ENCODE measurements at places on chromosomes 1 and 21. TPM values are rescaled to one million over a fixed set of nuclear protein-coding genes. Genes with fewer than 3 reads are reported as not detected.

ZBED6 gene
- 20.4 TPM for total RNA-seq

GSTM1 gene
- total RNA-seq = 0.22 TPM

AMY1A gene
- not detected for total RNA-seq

CLCNKA gene
- not detected for total RNA-seq

TRPM2 gene
- total RNA-seq = 1.9 TPM

HHIPL2 gene
- not detected for total RNA-seq

OR2G3 gene
- not detected for total RNA-seq

- peaks cover 30% of the 10 kb centered on the region for H3K4me1 ChIP-seq
- H3K4me3 ChIP-seq = peak overlapping the region; percentile 99
- DNase-seq = no peak
- no peak overlapping the region for H3K27ac ChIP-seq
- H3K27me3 ChIP-seq = no peaks in the 10 kb centered on the region
- H3K36me3 ChIP-seq = peaks cover 25% of the 10 kb centered on the region
Measured at GRCh38 chr1:43651902-43652301, 2.0 kb downstream of the KDM4A start.

DNA sequence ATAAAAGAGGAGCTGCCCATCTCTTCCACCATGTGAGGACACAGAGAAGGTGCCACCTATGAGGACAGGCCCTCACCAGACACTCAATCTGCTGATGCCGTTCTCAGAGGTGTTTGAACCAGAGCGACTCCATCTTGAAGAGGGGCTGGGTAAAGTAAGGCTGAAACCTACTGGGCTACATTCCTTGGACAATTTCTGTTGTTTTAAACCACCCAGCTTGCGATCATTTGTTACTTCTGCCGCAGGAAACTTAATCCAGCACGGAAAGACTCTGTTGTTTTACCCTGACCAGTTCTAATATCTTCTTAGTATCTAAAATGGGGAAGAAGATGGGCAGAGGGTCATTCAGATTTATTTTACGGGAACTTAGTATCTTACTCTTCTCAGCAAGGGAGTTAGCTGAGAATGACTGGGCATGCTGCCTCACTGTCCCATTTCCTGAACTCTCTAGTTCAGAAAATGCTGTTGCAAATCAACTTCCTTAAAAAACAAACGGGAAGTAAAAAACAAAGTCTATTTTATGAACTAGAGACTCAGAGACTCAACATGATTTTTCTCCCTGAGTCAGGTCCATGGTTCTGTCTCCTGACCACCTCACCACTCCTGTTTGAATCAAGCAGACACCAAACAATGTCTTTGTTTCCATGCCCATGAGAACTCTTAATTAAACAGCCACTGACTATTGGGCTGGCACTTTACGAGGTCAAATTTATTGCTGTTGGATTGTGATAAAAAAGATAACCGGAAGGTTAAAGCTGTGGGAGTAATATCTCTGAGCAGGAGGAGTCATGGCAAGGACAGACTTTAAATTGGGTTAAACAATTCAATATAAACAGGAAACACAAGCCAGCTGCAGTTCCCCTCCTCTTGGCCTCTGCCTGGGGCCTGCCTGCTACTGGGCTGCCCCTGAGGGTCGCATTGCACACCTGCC is 23.8 kb upstream of the IFNAR1 start:
- H3K27me3 ChIP-seq = no peaks in the 10 kb centered on the region
- peak overlapping the region; percentile 26 for H3K27ac ChIP-seq
- H3K4me3 ChIP-seq = no peak overlapping the region
- peaks cover 50% of the 10 kb centered on the region for H3K4me1 ChIP-seq

DNA sequence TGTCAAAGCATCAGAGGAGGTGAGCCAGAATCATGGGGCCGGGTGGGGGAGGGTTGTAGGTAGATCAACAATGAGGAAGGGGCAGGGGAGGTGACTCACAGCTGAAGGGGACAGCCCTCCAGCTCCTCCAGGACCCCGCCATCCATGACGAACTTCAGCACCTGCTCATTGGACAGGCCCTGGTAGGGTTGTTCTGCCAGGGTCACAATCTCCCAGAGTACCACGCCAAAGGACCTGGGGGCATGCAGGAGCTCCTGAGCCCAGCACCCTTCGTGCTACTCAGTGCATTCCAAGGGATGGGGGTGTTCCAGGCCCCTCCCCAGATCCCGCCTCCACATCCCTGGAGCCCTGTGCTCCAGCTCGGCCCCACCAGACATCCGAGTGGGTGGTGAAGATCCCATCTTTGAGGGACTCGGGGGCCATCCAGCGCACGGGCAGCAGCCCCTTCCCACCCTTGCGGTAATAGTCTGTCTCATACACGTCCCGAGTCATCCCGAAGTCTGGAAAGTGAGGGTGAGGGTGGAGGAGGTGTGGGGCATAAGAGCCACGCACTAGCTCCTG is 17.5 kb downstream of the INSRR start:
- H3K27ac ChIP-seq = no peak overlapping the region
- no peaks in the 10 kb centered on the region for H3K36me3 ChIP-seq
- no peak for DNase-seq
- no peak overlapping the region for H3K4me3 ChIP-seq
- H3K27me3 ChIP-seq = peaks cover 62% of the 10 kb centered on the region

- peaks cover 30% of the 10 kb centered on the region for H3K27me3 ChIP-seq
- no peak for DNase-seq
- no peak overlapping the region for H3K4me3 ChIP-seq
- H3K36me3 ChIP-seq = no peaks in the 10 kb centered on the region
Measured at GRCh38 chr1:159981351-159982055, 27.5 kb upstream of the SLAMF9 start.

DNA sequence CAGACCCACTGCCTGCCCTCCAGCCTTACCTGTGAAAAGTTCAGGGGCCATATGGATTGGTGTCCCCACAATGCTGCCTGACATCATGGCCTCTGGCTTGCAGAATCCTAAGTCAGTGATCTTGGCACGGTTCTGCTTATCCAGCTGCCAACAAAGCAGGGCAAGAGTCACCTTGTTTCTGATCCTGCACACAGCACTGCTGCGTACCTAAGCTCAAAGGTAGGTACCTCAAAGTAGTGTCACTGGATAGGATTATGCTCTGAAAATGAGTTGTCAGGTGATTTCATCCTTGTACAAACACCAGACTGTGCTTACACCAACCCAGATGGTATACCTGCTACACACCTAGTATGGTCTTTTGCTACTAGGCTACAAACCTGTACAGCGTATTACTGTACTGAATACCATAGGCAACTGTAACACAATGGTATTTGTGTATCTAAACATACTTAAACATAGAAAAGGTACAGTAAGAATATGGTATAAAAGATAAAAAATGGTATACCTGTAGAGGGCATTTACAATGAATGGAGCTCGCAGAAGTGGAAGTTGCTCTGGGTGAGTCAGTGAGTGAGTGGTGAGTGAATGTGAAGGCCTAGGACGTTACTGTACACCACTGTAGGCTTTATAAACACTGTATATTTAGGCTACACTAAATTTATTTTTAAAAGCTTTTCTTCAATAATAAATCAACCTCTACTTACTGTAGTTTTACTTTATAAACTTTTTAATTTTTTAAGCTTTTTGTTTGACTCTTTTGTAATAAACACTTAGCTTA is 29.1 kb upstream of the RBBP5 start:
- H3K36me3 ChIP-seq = peaks cover 34% of the 10 kb centered on the region
- H3K27me3 ChIP-seq = no peaks in the 10 kb centered on the region
- no peak overlapping the region for H3K4me3 ChIP-seq
- DNase-seq = no peak
- no peaks in the 10 kb centered on the region for H3K4me1 ChIP-seq

DNA sequence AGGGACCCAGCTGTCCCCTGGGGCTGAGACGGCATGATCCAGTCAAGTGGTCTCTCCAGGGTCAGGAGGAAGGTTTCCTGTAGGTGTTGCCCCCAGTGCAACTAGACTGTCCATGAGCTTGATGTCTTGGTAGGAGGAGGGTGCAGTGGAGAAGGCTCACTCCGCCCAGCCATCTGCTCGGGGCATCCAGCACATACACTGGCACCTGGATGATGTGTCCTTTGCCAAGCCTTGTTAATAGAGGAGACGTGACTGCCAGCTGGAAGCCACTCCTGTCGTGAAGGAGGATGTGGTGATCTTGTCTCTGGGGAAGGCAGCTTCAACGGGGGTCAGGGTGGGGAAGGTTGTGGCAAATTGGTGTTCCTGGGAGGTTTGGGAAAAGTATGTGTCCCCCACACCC is 6.2 kb downstream of the DISP3 start:
- no peak for DNase-seq
- H3K27me3 ChIP-seq = peaks cover 40% of the 10 kb centered on the region
- H3K4me3 ChIP-seq = no peak overlapping the region
- H3K36me3 ChIP-seq = peaks cover 2% of the 10 kb centered on the region

GRCh38 chr1:171220581-171221054 is 27.7 kb upstream of the FMO1 start:
- DNase-seq = no peak
- no peak overlapping the region for H3K4me3 ChIP-seq
- H3K27ac ChIP-seq = no peak overlapping the region
- H3K27me3 ChIP-seq = peaks cover 3% of the 10 kb centered on the region
- H3K4me1 ChIP-seq = no peaks in the 10 kb centered on the region

DNA sequence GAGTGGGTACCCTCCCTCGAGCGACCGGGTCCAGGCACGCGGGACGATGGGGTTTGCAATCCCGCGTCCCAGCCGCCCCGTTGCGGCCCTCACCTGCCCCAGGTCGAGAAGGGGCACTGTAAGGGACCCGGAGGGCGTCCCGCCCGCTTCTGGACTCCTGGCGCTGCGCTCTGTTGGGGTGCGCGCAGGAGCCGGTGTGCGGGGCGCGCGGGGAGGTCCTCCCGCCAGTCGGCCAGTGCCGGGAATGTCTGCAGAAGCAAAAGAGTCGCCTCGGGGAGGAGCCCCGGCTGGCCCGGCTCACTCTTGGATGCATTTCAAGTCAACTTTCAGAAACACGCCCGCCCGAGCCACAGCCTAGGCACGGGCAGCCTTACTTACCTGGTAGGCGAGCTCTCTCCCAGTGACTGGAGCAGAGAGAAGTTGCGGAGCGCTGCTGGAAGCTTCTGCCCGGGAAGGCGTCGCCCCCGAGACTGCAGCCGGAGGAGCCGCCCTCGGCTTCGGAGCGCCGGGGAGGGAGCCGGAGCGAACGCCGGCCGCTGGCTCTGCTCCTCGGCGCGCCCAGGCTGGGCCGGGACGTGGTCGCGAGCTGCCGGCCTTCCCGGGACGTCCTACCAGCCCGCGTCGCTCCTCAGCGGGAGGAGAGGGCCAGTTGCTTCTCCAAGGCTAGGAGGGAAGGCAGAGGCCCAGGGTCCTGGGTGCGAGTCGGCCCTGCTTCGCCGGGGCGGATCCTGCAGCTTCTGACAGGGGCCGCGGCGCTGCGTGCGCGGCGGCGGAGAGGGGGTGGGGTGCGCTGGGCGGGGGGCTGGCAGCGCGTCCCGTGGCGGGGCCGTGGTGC is at the start of gene LMX1A:
Gene LMX1A, minus strand, starts transcription at position 739 of the 835 bp plus-strand sequence. CDS start 1,156 bp downstream, outside the sequence.
- no peak within 1 kb of the TSS for H3K4me3 ChIP-seq
- DNase-seq = no peak
- peaks cover 61% of the 10 kb centered on the region for H3K27me3 ChIP-seq
- no peaks in the 10 kb centered on the region for H3K36me3 ChIP-seq

DNA sequence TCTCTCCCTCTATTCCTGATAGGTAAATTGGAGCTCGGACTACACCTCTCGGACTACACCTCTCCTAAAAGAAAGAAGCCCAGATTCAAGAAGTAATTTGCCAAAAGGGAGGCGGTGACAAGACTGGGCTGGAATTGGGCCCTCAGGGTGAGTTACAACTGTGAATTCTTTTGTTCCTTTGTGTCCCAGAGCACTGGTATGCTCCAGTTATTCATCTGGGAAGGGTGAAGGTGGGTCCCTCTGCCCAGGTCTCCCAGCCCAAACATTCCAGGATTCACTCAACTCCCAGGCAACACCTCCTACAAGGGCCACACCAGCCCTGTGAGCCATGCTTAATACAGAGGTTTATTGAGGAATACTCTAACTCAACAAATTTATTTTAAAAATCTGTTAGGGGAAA is 69.2 kb downstream of the LMX1A start:
- no peaks in the 10 kb centered on the region for H3K36me3 ChIP-seq
- no peak for DNase-seq
- H3K4me3 ChIP-seq = no peak overlapping the region
- no peak overlapping the region for H3K27ac ChIP-seq
- H3K27me3 ChIP-seq = peaks cover 17% of the 10 kb centered on the region

DNA sequence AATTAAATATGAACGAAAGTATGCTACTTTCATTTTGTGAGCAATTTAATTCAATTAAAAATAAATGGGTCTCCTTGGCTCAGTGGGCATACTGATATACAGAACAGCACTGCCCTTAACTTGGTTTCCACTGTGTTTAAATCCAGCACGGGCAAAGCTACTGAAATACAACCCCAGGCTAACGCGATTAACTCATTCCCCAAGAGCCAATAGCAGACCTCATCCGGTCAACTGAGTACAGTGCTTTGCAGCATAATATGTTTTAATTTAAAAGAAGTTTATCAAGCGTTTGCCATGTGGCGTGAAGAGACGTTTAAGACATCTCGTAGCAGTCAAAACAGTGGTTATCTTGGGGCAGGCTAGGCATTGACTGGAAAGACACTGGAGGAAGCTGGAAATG is 118.6 kb downstream of the PROX1 start:
- no peak overlapping the region for H3K4me3 ChIP-seq
- H3K27ac ChIP-seq = no peak overlapping the region
- no peaks in the 10 kb centered on the region for H3K36me3 ChIP-seq
- H3K27me3 ChIP-seq = peaks cover 1% of the 10 kb centered on the region
- H3K4me1 ChIP-seq = no peaks in the 10 kb centered on the region

- H3K4me3 ChIP-seq = no peak overlapping the region
- peaks cover 20% of the 10 kb centered on the region for H3K4me1 ChIP-seq
- no peak for DNase-seq
Measured at GRCh38 chr1:84489766-84490165, 10.7 kb downstream of the RPF1 start.

GRCh38 chr1:82445827-82446226 is 645.1 kb downstream of the ADGRL2 start:
- H3K4me3 ChIP-seq = no peak overlapping the region
- H3K36me3 ChIP-seq = no peaks in the 10 kb centered on the region
- DNase-seq = no peak
- no peaks in the 10 kb centered on the region for H3K27me3 ChIP-seq
- no peak overlapping the region for H3K27ac ChIP-seq

DNA sequence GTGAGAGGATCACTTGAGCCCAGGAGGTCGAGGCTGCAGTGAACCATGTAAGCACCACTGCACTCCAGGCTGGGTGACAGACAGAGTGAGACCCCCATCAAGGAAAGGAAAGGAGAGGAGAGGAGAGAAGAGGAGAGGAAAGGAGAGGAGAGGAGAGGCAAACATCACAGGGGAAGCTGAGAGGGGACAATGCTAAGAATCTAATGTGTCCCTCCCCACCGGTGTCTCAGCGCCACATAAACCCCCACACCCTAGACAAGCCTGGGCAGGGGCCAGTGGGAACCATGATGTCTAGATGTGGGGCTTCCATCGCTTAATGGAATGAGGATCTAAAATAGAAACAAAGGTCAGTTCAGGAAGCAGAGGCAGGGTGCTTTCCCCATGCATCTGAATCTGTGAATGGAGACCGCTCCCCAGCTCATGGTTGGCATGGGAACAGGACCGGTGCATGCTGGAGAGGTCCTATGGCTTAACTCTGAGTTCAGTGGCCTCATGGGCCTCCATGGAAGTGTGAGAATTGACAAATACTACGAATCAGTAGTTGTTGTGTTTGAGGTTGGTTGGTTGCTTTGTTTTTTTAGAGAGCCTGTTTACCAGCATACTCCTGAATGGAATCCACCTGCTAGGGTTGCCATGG is 16.3 kb upstream of the LAPTM5 start:
- DNase-seq = no peak
- no peaks in the 10 kb centered on the region for H3K4me1 ChIP-seq
- no peaks in the 10 kb centered on the region for H3K36me3 ChIP-seq
- no peak overlapping the region for H3K4me3 ChIP-seq
- no peaks in the 10 kb centered on the region for H3K27me3 ChIP-seq
